ENCODE measurements at places on chromosomes 2 and 18.

- DNase-seq, result no peak
Observed at GRCh38 chr2:31579996-31580320, 780 bp downstream of the SRD5A2 start.

DNA sequence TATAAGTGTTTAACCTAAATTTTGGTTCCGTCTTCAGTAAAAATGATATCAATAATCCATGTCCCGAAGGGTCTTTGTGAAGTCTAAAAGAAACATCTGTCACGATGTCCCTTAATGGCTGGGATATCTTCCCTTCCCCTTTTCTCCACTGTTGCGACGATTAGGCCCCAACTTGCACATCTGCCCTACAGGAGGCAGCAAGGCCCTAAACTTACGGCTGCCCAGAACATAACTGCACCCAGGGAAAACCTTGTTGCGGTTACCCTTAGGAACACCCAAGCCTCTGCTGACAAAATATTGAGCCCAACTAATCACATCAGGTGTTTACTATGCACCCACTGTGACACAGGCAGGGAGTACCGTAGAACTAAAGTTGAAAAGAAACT lies 1.3 kb upstream of the SMAD2 start:
- no peak for DNase-seq

DNA sequence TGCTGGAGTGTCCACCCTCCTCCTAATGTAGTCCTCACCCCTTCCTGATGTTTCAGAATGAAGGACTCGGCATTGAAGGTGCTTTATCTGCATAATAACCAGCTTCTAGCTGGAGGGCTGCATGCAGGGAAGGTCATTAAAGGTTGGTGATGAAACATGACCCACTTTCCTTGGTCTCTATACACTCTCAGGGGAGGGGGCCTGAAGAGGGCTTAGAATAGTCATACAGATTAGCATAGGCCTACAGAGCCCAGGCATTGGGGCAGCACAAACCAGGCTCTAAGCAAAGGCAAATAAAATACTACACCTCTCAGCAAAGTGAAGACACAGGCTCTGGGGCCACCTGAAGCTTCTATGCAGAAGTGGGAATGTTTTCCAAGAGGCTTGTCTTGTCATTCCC lies 1.8 kb downstream of the IL36RN start:
- DNase-seq, result no peak

GRCh38 chr2:9895669-9896590 lies 52.7 kb downstream of the TAF1B start:
- no peak for DNase-seq

DNA sequence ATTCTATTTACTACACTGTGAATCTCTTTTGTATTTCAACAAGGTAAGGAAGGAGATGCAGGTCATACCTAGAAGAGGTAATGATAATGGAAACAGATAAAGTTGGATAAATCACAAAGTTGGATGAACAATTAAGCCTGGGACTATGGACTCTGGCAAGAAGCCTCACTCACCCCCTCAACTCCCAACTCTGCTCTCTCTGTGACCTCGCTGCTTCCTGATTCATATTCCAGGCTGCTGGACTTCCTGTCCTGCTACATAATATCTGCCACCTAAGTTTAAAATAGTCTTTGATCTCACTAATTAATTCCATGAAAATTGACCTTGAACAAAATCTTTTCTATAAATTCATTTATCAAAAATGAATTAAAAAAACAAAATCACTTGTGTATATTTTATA lies 215.3 kb downstream of the CALCRL start:
- no peak for DNase-seq

DNA sequence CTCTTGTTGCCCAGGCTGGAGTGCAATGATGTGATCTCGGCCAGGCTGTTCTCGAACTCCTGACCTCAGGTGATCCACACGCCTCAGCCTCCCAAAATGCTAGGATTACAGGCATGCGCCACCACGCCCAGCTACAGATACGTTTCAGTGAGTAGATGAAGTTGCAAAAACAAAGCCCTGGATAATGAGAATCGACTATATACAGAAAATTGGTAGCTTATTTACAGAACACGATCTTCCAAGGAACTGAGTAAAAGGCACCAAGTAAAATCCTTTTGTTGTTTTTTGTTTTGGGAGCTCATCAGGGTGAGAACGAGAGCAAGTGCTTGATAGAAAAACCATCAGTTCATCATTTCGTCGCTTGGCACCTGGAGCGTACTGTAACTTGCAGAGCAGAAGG lies 62.8 kb downstream of the MYCN start:
- no peak for DNase-seq

GRCh38 chr2:88082781-88083180 lies 15.2 kb downstream of the SMYD1 start:
- peak; percentile 96 for DNase-seq

DNA sequence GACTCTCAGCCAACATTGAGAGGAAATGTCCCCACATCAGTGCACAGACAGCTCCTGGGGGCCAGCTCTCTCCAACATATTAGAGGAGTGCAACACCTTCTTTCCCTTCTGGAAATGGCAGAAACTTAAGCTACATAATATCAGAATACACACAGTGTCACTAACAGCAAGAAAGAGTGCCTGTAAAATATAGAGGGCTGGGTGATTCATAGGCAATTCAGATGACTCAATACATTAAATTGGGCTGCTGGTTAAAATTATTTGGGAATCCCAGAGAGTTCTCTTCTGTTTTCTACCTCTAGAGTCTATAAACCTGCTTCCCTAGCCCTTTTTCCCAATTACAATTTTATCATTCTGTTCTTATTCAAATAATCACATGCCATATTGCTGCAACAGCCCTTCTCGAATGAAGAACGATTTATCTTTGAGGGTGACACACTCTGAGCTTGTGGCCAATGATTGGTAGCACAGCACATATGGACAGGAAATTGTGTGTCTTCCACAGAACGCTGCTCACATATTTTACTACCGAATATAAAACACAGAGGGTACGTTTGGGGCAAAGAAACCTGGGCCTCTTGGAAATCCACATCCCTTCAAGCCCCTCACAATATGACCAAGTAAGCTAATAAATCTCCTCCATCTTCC lies 381.2 kb downstream of the MBD2 start:
- no peak for DNase-seq

- no peak for DNase-seq
Observed at GRCh38 chr2:148515976-148516375, 128.6 kb upstream of the EPC2 start.

DNA sequence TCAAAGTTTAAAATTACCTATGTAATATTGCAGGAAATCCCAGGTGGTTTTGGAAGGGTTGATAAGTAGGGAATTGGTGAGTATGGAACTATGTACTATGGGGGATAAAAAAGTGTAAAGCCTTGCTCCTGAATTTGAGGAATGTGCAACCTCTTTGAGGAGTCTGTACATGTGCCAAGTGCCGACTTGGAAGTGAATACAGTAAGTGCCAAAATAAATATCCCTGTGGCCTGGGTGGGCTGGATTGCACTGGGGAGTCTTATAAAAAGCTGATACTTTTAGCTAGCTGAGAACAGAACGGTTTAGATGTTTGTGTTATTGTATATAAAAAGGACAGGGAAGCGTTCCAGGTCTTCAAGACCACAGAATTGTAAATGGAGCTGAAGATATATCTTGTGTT lies 317.1 kb upstream of the LRRTM1 start:
- no peak for DNase-seq

- no peak for DNase-seq
Observed at GRCh38 chr2:154142480-154142879, 270.8 kb downstream of the GALNT13 start.

DNA sequence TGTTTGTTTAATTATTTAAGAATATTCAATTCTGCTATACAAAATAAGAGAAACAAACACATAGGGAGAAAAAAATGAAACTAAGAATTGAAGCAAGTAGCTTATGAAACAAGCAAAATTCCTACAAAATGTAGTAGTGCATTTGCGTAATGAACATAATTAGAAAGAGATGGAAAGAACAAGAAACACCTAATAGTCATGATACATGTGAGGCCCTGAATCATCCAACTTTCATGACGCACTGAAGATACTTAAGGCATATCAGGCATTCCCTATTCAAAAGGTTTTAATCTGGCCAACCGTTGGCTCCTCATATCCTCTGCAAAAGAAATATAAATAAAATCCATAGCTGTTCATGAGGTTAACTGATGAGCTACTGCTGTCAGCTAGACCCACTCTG lies 14.5 kb upstream of the NAB1 start:
- no peak for DNase-seq

DNA sequence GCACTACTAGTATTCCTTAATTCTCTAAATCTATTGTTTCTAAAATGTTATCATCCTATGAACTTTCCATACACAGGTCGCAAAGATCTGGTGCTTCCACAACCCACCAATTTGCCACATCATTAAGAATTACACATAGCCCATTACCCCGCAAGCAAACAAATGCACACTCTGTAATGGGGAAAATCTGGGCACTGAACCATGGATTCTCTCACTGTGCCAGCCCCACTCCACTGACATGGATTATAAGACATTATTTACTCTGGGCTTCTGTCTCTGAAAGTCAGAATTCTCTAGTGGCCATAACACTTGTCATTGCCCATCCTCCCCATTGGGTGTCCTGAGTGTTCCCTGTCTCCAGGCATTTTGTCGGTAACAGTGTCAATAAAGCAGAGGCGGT lies 537.1 kb downstream of the EPHA4 start:
- no peak for DNase-seq

DNA sequence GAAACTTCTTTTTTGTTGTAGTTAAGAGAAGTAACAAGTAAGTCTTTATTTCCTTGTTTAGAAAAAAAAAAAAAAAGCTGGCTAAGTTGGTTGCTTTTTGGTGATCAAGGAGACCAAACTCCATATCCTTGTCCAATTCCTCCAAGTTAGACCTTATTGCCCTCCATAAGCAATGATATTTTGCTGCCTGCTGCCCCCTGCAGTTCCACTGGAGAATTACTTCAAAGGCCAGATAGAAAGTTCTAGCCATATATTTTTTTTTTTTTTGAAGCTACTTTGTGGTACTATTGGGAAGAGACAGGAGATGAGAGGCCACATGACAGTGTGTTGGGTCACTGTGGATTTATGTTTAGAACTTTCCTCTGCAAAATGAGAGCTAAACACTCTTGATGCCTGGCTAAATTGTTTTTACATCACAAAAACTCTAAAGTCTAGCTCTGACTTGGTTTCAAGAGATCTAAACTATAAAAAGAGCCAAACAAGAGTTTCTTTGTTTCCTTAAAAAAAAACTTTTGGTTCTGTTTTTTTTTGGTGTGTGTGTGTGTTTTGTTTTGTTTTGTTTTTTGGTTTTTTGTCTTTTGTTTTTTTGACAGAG lies 80.7 kb upstream of the RASGRP3 start:
- peak; percentile 21 for DNase-seq

- no peak for DNase-seq
Observed at GRCh38 chr2:207926989-207927300, 98.4 kb downstream of the PLEKHM3 start.

- no peak for DNase-seq
Observed at GRCh38 chr2:23753291-23754010, 173.5 kb downstream of the ATAD2B start.

DNA sequence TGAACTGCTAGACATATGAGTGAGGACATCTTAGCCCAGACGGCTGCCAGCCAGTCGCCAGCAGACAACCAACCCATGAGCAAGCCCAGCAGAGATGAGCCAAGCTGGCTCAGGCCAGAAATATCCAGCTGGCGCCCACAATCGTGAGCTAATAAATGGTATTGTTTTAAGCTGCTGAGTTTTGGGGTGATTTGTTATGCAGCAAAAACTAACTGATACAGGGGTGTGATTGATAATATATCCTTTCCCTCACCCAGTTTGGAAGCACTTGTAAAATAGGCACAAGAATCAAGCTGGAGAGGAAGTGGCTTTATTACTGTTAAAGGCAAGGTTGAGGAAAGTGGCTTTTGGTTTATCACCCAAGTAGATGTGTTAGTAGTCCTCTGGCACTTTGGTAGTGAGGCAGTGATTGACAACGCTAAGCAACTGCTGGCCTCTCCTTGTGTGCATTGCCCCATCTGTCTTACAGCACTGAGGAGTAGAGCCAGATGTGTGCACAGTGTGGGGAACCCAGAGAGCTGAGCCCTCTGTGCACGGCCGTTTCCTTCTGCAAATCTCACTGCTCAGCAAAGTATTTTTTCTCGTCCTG lies 110.1 kb downstream of the MYO1B start:
- no peak for DNase-seq

DNA sequence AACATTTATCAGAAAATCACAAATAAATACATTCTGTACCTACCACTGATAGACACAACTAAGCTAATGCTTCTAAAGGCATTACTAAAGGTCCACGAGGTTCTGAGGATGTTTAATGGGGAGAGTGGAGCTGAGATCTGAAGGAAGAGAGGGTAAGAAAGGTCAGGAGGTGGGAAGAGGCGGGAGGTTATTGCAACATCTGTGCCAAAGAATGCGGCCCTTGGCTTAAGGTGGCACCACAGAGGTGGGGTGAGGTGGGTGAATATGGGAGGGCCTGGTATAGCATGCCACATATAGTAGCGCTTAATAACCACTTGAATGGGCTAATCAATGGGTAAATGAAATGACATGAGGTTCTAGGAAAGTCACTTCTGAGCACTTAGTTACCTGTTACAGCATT lies 217.8 kb upstream of the ATP5MC3 start:
- no peak for DNase-seq

DNA sequence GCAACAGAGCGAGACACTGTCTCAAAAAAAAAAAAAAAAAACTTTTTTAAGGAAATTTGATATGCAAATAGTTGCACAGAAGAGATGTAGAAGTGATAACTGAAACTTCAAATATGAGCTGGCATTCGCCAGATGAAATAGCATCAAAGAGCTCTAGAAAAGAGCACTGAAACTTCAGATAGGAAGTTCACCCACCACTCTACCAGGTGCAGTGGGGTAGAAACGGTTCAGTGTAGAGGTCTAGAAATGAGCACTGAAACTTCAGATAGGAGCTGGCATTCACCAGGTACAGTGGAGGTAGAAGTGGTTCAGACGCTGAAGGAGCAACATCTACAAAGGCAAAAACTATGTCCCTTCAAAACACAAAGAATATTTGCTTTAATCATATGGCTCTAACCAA lies 9.0 kb upstream of the ONECUT2 start:
- DNase-seq, result no peak

GRCh38 chr2:150432312-150432625 lies 55.2 kb downstream of the RND3 start:
- no peak for DNase-seq

All from hippocampal formation (tissue), 2 donors.